ENCODE measurements at places on chromosomes 4 and X.
A peak's percentile ranks its signal among the peaks of the same experiment; 100 is the strongest.

DNA sequence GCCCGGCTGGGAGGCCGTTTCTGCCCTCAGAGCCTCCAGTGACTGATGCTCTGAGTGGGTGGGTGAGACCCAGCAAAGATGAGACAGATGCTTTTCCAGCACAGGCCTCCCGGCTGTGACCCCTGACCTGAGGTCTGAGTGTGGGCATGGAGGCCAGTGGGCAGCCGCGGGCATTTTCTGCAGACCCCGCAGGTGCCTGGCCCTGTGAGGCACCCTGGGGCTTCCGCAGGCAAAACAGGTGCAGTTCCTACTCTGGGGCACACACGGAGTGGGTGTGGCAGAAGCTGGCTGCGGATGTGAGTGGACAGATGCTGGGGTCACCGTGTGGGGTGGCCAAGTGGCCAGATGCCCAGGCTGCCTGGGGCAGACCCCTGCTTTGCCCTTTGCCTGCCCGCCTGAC is 14.8 kb downstream of the HTRA3 start:
- no peak for DNase-seq

GRCh38 chr4:1500966-1501753 is 94.9 kb upstream of the NKX1-1 start:
- no peak for DNase-seq

DNA sequence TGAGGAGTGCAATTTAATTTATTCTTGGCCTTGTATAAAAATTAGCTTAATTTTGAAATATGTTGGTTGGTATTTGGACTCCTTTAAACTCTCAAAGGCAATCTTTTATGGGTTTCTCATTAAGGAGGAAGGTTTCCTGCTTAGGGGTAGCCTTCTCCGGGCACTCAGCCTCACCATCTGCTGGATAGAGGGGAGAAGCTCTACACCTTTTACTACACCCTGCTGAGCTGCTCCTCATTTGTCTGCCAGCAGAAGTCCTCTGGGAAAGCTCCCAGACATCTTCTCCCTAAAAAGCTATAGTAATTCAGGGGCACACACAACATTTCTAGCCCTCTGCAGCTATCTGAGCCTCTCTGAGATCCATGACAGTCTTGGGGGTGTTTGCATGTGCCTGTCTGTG is 179.1 kb downstream of the SOWAHB start:
- DNase-seq = no peak

GRCh38 chr4:138275963-138276621 is 33.9 kb upstream of the SLC7A11 start:
- DNase-seq = peak; percentile 91

GRCh38 chr4:125538670-125539069 is 223.9 kb downstream of the FAT4 start:
- DNase-seq = no peak

DNA sequence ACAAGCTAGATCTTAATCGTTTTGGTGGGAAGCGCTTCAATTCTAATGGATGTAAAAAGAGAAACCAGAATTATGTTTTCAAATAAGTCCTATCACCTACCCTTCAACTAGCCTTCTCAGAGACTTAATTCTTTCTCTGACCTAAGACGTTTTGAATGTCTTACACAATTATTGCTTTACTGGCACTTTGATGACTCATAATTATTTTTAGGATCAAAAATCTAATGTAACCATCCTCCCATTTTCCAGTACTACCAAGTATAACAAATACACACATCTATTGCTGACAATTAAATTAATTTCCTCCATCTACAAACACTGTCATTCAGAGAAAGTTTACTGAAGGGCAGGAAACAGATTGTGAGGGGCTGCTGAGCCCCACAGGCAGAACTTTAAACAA is 108.6 kb downstream of the PPP3CA start:
- peak; percentile 63 for DNase-seq

DNA sequence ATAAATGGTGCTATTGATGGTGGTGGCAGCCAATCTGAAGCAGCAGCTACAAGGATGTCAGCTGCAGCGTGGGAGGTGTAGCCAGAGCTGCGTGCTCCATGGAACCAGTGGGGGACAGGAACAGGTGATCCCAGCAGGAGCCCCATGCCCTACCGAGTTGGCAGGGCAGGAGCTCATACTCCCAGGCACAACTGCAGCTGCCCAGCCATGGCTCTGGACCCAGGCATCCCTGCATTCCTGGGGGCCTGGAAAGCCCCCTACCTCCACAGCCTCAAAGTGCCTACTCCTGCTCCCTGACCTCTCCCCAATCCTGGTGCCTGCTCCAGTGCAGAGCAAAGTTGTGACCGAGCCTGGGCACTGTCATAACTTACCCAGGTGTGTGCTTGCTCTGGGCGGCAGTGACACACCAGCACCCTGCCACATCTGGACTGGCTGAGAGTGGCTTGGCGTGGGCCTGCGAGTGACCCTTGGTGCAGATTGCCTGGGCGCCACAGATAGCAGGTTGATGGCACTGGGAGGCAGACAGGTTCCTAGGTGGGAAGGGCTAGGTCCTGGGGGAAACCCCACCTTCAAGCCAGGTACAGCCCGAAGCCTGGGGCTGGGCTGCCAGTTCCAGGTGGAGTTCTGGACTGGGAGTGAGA is 101.1 kb downstream of the DCAF12L2 start:
- DNase-seq = no peak

DNA sequence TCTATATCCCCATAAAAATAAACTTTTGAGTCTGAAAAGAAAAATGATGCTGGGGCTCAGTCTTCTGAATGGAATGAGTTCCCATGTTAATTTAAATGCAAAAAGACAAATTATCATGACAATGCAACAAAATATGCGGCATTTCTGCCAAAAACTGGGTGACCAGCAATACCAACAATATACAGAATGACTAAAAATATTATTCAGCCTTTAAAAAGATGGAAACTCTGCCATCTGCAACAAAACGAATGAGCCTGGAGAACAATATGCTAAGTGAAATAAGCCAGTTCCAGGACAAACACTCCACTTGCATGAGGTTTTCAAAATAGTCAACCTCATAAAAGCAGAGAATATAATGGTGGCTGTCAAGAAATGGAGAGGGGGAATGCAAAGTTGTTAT is 558.5 kb downstream of the IL15 start:
- no peak for DNase-seq

GRCh38 chrX:18949291-18949943 is 34.5 kb downstream of the PHKA2 start:
- DNase-seq = no peak

- no peak for DNase-seq
These were observed 40.6 kb upstream of the NAP1L5 start for GRCh38 chr4:88738180-88738579.

DNA sequence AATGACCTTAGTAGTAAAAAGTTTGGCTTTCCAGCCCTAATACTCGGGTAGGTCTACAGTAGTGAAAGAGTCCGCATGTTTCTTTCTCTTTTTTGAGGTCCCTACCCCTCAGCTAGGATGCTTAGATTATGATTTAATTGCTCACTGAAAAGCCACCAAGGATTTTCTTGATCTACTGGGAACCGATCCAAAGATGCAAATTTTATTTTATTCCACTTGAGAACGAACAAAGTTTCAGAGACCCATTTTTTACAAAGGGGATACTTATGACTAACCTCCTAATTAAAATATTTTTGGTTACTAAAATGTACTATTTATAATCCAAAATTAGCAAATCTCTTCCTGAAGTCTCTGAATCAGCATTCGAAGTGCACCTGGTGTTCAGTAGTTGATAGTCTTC is 14.3 kb upstream of the PDHA2 start:
- no peak for DNase-seq

DNA sequence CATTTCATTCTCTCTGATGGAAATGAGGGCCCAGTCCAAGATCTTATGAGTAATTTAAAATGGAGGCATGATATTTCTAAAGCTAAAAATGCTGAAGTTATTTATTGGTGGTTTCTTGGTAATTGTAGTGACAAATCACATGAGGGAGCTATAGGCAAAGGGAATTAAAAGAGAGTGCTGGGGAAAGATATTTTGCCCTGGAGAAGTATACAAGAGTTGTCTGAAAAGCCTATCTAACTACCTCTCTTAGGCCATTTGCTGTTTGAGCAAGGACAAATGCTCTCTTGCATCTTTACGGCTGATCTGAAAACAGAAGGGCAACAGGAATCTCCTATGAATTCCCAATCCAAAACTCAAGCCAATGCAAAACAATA is 89.4 kb downstream of the FMR1NB start:
- no peak for DNase-seq

DNA sequence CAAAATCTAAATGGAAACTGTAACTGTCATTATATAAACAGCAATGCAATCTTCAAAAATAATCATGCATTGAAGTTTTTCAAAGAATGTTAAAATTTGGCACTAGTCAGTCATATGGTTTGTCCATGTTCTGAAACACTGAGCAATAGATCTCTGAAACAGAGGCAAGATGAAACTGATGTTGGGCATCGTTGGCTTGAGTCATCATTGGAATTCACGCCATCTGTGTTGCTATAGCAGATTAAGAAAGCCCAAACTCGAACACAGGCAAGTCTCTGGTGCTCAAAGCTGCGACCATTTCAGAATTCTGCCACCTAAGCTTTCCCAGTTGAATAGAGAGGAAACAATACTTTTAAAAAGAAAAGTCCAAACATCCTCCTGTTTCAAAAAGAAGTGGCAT is 114.1 kb upstream of the PPARGC1A start:
- DNase-seq = peak; percentile 51

DNA sequence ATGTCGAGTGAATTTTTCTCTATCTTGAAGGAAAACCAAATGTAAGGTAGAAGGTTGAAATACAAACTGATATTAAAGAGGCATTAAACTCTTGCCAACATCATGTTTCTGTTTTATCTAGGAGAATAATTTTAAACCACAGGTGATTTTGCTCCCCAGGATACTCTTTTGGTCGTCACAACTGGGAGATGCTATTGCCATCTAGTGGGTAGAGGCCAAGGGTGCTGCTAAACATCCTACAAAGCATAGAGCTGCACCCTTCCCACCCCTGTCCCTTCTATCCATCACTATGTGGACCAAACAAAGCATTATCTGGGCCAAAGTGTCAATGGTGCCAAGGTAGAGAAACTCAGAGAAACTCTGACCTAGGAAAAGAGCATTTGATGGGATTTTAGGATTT is 154.6 kb upstream of the MAGEB2 start:
- DNase-seq = peak; percentile 13

DNA sequence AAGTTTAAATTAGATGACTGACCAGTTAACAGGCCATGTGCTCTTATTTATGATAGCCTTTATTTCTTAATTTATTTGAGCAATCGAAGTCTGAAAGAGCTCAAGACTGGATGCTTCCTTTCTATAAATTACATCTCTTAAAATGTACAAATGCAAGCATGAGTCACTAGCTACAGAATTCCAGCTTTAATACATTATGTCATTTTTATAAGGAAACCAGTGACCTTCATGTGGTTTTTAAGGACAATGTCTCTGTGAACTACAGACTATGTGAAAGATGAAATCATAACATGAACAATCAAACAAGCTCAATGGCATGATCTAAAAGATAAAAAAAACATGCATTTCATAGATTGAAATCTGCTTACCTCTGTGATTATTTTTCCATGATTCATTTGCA is 15.4 kb downstream of the HTR2C start:
- peak; percentile 0 for DNase-seq

Measured in fibroblast of skin of back (primary cell).